ENCODE measurements at places on chromosomes 12 and 14.

- DNase-seq: no peak
Measured at GRCh38 chr12:110234755-110235154, 46.3 kb upstream of the ATP2A2 start.

DNA sequence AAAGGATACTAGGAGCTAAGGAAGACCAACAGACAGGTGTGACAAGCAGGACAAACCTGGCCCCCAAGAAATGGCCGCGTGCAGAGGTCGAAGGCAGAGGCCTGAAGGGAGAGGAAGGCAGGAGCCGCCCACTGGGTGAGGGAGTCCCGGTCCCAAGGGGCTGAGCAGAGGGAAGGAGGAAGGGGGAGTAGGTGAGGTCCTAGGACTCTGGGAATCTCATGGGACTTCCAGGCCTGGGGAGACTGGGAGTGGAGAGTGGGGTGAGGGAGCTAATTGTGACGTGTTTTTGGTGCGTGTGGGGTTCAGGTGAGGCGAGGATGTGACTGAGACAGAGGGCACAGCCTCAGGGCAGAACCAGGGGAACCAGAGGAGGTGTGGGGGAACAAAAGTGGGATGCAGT lies 11.7 kb upstream of the FLVCR2 start:
- DNase-seq: no peak

- DNase-seq: no peak
Measured at GRCh38 chr12:9626291-9626690, 18.6 kb upstream of the KLRB1 start.

DNA sequence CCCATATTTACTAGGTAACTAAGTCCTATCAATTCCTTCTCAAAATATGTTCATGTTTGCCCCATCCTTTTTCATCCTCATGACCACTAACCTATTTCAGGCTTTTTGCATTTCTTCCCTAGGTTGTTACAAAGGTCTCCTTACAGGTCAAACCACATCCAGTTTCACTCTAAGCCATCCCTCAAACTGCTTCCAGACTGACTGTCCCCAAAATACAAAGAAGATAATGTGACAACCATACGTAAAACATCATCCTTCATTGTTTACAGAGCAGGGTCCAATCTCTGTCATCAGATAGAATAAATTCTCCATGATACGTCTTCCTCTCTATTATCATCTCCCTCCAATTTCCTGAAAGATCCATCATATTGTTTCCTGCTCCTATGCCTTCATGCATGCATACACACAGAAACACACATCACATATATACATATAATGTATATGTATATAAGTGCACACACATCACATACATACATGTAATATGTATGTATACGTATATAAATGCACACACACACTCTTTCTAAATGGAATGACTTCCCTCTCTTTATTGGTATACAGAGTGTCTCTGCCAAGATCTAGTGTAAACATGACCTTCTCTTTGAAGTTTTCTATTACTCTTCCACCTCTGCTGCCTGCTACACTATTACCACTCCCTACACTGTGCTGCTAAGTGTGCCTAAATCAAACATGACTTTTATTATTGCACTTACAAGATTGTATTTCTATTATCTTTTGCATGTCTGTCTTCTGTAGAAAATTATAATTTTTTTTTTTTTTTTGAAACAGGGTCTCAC lies 30.7 kb upstream of the EPS8 start:
- no peak for DNase-seq

DNA sequence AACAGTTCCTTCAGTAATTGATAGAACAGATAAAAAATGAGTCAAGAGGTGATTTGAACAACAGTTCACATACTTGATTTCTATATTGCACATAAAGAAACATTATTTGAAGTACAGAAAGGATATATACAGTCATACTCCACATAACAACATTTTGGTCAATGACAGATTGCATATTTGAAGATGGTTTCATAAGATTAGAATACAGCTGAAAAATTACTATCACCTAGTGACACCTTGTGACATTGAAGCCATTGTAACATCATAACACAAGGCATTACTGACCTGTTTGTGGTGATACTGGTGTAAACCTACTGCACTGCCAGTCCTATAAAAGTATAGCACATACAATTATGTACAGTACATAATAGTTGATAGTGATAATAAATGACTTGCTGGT lies 43.1 kb upstream of the ABCC9 start:
- DNase-seq: no peak

GRCh38 chr14:66420251-66421006 lies 65.7 kb upstream of the CCDC196 start:
- no peak for DNase-seq

Measured in stimulated activated CD8-positive, alpha-beta memory T cell treated with anti-CD3 and anti-CD28 coated beads, Interleukin-2, amount 100 ng/mL, for 1 hour (primary cell).